ENCODE measurements at places on chromosomes 6 and 20.
A peak's percentile ranks its signal among the peaks of the same experiment; 100 is the strongest.

DNA sequence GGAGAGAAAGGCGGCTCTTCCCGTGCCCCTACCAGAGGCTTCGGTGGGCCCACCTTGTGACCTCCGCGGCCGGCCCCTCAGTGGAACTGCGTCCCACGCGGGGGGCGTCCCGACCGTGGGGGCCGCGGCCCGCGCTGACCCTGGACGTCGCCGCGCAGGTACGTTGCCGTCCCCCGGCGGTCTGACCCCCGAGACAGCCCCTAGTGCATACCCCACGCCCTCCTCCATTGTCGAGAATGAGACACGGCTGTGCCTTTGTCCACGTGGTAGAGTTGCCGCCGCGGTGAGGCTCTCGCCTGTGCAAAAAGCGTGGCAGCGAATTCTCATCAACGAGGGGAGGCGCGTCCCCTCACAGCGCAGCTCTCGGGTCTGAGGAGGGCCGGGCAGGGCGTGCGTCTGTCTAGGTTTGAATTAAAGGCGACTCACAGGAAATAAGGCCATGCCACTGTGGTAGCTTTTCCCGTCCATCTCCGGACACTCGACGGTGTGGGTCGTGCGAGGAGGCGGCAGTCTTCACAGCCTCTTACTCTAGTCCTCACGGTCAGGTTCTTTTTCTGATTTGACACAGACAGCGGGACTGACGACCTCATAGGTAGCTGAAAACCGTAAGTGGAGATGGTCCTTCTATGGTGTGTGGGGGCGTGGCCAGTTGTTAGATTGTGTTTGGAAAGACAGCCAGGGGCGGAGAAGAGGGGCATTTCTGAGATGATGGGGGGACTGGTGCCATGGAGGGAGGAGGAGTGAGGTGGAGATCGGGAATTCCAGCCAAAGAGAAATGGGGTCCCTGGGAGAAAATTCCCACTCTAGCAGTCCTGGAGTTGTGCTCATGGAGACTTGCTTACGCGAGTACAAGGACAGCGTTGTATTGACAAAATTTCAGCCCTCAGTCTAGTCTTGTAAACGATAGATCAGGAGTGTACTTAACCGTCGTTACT lies 580 bp downstream of the NXT1 start:
- DNase-seq = no peak

- no peak for DNase-seq
These were observed 28.7 kb downstream of the NTSR1 start for GRCh38 chr20:62737271-62737811.

GRCh38 chr20:62629864-62630470 lies 12.3 kb upstream of the SLCO4A1 start:
- DNase-seq = no peak

DNA sequence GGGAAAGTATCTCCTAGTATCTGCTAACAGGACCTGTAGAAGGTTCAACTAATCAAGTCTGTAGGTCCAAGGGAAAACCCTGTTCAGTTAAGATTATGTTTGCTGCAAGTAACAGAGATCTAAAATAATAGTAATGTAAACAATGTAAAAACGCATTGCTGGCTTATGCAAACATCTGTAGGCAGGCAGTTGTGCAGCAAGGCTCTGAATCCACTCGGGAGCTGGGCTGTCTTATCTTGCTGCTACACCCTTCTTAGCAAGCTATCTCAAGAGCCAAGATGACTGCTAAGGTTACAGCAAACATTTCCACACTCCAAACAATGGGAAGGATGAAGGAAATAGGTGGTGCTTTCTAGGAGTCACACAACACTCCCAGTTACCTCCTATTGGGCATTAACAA lies 397.3 kb upstream of the NRSN1 start:
- no peak for DNase-seq

DNA sequence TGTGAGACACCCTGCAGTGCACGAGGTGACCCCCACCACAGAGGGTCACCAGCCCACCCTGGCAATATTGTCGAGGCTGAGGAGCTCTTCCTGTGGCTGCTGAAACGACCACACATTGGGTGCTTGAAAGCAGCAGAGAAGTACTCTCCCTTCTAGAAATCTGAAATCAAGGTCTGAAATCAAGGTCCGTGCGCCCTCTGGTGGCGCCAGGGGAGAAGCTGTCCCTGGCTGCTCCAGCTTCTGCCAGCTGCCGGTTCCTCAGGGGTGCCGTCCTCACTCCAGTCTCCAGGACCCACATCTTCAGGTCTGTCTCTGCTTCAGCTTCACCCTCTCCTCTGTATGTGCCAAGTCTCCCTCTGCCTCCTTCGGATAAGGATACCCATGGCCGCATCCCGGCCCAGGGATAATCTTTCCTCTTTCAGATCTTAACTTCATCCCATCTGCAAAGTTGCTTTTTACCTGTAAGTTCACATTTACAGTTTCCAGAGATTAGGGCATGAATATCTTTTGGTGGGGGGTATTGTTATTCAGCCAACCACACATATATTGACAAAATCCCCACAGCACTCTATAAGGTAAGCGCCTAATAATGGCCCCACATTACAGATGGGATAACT lies 108.3 kb upstream of the PHACTR3 start:
- DNase-seq = peak; percentile 57

DNA sequence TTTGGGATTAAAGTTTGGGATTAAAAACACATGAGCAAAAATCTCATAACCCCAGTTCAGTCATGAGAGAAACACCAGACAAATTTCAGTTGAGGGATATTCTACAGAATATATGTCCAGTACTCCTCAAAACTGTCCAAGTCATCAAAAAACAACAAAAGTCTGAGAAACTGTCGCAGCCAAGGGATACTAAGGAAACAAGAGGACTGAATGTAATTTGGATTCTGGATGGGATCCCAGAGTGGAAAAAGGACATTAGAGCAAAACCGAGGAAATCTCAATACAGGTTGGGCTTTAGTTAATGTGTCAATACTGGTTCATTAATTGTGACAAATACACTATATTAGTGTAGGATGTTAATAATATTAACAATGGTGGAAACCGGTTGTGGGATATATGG lies 219.3 kb downstream of the BCKDHB start:
- no peak for DNase-seq

GRCh38 chr20:54305421-54305820 lies 97.5 kb downstream of the PFDN4 start:
- no peak for DNase-seq

GRCh38 chr6:134093007-134093573 lies 40.7 kb upstream of the SLC2A12 start:
- DNase-seq = no peak

GRCh38 chr20:19211252-19211651 lies 1.2 kb upstream of the SLC24A3 start:
- no peak for DNase-seq

GRCh38 chr6:132525866-132526265 lies 12.2 kb upstream of the TAAR9 start:
- DNase-seq = no peak

GRCh38 chr6:122429323-122429722 lies 29.9 kb downstream of the HSF2 start:
- no peak for DNase-seq

DNA sequence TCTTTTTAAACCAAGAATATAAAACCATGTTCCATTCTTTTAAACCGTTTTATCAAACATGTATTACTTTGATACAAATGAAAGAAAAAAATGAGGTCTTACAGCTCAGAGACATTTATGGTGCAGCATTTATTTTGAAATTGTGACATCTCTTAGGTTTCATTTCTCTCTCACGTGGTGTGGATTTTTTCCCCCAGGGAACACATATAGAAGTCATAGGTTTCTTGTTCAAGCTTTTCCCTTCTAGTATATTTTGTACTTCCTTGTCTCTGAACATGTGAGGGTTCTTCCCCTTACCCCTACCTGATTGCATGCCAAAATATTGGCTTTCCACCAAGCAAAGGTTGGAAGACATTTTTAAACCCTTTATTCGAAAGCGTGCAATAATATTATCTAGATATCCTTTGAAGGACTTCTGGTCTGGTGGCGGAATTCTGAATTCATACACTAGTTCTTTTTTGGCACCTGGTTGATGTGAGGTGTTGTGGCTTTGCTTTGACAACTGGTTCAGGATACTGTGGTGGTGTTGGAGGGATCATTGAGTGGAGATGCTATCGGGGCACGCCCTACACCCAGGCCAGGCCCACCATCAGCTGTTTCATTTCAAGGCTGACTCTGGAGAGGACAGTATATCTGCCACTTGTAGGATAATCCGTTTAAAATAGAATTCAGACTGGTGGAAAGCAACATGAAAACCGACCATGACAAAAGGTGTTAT lies 5.6 kb upstream of the FAM50B start:
- no peak for DNase-seq

DNA sequence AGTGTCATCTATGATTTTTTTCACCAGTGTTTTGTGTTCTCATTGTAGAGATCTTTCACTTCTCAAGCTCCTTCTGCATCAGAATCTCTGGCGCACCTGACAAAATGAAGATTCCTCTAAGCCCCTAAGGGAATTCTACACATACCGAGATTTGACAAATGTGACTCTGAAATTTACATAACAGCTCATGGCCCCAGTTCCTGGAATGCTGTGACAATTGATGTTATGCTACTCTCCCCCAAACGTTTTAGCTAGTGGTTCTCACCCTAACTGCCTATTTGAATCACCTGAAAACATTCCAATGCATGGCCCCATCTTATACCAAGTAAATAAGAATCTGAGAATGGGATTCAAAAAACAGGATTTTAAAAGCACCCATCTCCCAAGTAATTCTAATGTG lies 162.1 kb upstream of the FKBP1C start:
- peak; percentile 8 for DNase-seq

DNA sequence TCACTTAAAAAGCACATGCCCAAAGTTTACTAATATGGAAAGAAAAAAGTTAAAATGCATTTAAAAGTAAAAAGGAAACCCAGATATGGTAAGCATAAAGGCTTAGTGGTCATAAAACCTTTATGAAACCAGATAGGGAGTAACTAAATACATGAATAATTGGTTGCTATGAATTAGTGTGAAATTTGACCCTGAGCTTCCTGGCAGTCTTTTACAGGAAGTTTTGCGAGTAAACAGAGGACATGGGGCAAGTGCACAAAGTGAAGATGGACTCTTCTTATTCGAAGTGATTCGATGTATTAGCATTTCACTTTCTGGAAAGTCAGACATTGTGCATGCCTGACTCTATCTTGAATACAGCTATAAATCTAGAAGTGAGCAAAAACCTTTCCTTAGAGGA lies 90.9 kb upstream of the MLIP start:
- no peak for DNase-seq

GRCh38 chr6:38603496-38603895 lies 36.2 kb downstream of the BTBD9 start:
- DNase-seq = no peak

DNA sequence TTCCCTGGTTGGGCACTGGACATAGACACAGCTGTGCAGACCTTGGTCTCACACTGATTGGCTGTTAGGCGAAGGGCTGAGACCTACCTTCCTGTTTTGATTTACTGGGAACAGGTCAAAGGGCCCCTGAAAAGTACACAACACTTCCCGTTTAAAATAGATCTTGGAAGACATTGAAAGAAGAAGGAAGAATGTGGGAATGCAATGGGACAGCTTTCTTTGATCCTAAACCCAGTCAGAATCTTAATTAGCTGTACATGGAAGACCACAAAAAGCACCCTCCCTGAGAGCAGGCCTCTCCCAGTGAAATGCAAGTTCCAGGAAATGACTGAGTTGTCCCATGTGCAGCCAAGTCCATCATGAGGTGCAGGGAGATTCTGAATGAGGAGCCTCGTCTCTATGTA lies 83.6 kb upstream of the EXOC2 start:
- no peak for DNase-seq

GRCh38 chr20:44241796-44242195 lies 5.3 kb upstream of the GDAP1L1 start:
- DNase-seq = no peak

Measured in NT2/D1 (cell line).